ENCODE measurements at places on chromosomes 16 and 17. TPM values are rescaled to one million over a fixed set of nuclear protein-coding genes. Genes with fewer than 3 reads are reported as not detected.

DNA sequence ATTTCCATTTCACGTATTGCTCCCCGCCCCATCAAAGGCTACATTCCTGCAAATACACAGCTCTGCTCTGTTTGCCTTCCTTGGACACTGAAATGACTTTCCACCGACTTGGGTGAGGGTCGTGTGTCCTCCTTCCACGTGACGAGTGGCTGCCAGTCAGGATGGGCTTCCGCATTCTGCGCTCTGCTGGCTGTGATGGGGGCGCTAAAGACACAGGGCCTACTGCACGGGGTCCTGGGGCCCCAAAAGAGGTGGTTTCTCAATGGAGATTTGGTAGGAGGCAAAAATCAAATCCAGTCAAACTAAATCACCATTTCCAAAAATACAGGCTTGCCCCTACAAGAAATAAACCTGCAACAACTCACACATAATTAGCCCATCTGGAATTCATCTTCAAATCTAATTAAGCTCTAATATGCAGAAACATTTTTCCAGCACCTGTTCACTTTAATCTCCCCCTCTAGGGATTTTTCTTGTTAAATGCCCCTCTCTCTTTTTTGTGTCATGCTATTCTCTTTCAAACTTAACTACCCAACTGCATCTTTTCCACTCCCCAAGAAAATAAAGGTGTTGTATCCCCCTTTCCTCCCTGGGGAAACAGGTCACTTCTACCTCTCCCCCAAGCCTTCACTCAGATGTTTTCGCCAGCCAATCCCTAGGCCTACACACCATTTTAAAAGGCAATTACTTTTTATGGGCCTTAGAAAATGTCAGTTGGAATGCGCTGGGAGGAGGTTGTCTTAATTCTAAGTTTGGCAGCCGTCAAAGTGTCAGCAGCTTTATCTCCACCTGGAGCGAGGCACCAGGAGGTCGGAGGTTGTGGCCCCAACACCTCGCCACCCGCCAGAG is 21.9 kb upstream of the FAAP100 start:
- no peak for DNase-seq

- no peak for DNase-seq
Measured at GRCh38 chr16:56967733-56968132, 6.0 kb downstream of the CETP start.

GRCh38 chr17:74761931-74762330 is 13.5 kb downstream of the NHERF1 start:
- DNase-seq, result no peak

DNA sequence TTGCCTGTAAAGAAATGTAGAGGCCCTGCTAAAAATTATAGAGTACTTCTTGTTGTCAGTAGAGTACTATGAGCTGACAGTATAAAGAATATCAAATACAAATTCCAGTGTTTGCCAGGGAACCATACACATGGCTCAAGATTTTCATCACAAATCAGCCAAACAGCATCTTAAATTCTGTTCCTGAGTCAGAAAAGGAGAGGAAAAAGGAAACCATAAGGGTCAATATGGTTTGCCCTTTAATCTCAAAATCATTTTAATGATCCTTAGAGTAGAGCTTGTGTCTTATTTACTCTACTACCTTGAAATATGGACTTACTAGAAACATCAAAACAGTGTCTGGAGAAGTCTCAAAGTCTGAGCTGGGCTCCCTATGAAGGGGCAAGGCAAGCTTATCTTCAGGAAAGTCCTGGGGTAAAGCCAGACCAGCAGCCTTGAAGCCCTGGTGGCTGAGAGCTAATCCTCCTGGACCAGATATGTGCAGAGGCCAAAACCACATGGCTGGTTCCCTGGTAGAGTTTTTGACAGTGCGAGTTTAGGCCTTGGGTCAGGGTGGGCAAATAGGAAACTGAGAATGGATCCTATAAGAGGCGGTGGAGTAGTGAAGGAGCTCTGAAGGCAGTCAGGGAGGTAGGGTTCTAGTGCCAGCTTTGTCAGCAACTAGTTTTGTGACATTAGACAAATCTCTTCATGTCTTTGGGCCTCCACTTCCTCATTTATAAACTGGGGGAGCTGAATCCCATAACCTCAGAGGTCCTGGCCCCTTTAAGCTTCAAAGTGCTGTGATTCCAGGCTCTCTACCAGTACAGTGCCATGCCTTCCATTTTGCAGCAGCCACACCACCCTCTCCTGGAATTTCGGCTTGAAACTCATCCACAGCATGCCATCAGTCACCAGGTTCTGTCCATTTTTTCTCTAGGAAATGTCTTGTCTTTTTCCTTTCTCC is 38.9 kb downstream of the MRTFB start:
- no peak for DNase-seq

The CCDC137 gene
- total RNA-seq, result 3.9 TPM

The MFSD11 gene
- 61.3 TPM for total RNA-seq

GRCh38 chr17:74303305-74303704 is 22.7 kb upstream of the KIF19 start:
- no peak for DNase-seq

- no peak for DNase-seq
Measured at GRCh38 chr17:2138318-2138717, 83.4 kb downstream of the HIC1 start.

The TMIGD1 gene
- total RNA-seq, result not detected

- DNase-seq, result no peak
Measured at GRCh38 chr17:82820278-82821251, 19.3 kb downstream of the ZNF750 start.

- no peak for DNase-seq
Measured at GRCh38 chr17:76670020-76670717, 26.6 kb upstream of the ST6GALNAC1 start.

All from occipital lobe (tissue), 3 donors.